ENCODE measurements at places on chromosomes 3 and 15. TPM values are rescaled to one million over a fixed set of nuclear protein-coding genes. Genes with fewer than 3 reads are reported as not detected.

Gene RNF123
- total RNA-seq, result 43.7 TPM

Gene TRPM7
- total RNA-seq, result 46.7 TPM

- no peaks in the 10 kb centered on the region for H3K27me3 ChIP-seq
- peak overlapping the region; percentile 90 for H3K27ac ChIP-seq
- no peak overlapping the region for H3K4me3 ChIP-seq
These were observed 3.5 kb downstream of the TBC1D5 start for GRCh38 chr3:17738921-17739320.

DNA sequence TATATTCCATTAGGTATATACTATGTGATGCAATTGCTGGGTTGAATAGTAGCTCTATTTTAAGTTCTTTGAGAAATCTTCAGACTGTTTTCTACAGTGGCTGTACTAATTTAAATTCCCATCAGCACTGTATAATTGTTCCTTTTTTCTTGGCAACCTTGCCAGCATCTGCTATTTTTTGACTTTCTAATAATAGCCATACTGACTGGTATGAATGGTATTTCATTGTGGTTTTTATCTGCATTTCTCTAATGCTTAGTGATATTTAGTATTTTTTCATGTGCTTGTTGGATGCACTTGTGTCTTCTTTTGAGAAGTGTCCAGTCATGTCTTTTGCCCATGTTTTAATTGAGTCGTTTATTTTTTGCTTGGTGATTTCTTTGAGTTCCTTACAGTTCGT, 145.1 kb upstream of the PLSCR5 start:
- no peaks in the 10 kb centered on the region for H3K27me3 ChIP-seq
- H3K27ac ChIP-seq, result no peak overlapping the region
- H3K4me1 ChIP-seq, result no peaks in the 10 kb centered on the region
